Stimulated activated CD4-positive, alpha-beta T cell treated with anti-CD3 and anti-CD28 coated beads, Interleukin-1b, Interleukin-23, amount 100 ng/mL, for 4 hours (primary cell): ENCODE measurements at places on chromosomes 6 and 20.

- no peak for DNase-seq
These were observed 35.5 kb upstream of the ZNF133 start for GRCh38 chr20:18252597-18253451.

- DNase-seq: no peak
These were observed 34.6 kb downstream of the TAF8 start for GRCh38 chr6:42084889-42085288.

DNA sequence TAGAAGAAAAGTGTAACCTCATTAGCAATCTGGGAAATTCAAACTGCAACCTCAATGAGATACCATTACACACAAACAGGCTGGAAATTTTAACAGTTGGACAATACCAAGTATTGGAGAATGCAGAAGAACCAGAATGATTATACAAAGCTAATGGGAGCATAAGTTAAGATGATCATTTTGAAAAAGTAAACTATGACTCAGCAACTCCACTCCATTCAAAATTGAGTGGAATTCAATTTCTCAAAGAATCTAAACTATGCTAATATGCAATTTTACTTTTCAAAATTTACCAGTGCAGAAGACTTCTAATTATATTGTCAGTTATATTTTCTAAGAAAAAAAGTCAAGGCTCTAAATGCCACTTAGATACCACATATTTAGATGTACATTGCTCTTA is 17.2 kb downstream of the GPLD1 start:
- no peak for DNase-seq

DNA sequence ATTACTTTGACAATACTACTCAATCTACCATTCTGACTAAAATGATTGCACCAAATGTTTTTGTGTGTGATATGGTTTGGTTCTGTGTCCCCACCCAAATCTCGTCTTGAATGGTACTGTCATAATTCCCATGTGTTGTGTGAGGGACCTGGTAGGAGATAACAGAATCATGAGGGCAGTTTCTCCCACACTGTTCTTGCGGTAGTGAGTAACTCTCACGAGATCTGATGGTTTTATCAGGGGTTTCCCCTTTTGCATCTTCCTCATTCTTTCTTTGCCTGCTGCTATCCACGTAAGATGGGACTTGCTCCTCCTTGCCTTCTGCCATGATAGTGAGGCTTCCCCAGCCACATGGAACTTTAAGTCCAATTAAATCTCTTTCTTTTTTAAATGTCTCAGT is 20.8 kb downstream of the SYCP2 start:
- DNase-seq: no peak

DNA sequence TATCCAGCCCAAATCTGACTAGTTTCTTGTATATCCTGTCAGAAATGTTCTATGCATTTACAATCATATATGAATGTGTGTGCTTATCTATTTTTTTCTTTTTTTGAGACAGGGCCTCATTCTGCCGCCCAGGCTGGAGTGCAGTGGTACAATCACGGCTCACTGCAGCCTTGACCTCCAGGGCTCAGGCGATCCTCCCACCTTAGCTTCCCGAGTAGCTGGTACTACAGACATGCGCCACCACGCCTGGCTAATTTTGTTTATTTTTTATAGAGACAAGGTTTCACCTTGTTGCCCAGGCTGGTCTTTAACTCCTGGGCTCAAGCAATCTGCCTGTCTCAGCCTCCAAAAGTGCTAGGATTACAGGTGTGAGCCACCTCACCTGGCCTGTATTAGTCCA is 3.0 kb upstream of the RAB44 start:
- DNase-seq: no peak

GRCh38 chr6:100809346-100809745 is 71.8 kb downstream of the ASCC3 start:
- no peak for DNase-seq

GRCh38 chr6:61210549-61210948 is 1075.5 kb downstream of the KHDRBS2 start:
- no peak for DNase-seq

GRCh38 chr6:1536526-1537429 is 72.9 kb upstream of the FOXC1 start:
- no peak for DNase-seq

DNA sequence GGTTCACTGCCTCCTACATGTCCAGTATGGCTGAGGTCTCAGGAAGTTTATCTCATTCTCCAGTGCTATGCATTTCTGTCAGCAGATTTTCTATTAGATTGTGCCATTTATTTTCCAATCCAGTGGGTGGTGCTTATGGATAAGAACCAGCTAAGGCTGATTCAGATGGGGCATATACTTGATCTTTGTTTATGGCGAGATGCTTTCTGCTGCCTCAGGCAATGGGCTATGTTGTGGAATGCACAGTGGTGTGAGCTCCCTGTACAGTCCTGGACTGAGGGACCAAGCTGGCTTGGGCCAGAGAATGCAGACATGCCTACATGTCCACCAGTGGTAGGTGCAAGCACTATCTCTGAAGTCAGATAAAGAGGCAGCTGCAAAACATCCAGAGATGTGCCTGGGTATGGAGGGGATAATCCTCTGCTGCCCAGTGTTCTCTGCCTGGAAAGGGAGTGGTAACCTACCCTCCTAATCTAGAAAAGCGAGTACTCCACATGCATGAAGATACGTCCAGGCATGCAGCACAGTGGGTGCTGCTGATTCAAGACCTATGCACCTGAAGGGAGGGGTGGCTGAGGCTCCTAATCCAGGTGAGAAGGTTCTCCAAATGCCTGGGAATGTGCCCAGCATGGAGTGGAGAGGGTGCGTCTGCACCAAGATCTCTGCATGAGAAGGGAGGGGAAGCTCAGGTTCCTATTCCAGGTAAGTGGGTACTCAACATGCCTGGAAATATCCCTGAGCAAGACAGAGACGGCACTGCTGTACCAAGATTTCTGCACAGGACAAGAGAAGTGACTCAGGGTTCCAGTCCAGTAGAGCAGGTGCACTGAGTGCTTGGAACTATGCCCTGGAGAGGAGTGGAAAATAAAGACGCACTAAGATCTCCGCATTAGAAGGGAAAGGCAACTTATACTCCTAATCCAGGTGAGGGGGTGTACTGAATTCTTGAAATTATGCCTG is 9.4 kb downstream of the CST4 start:
- DNase-seq: no peak

GRCh38 chr20:1631309-1632151 is 11.7 kb upstream of the SIRPB1 start:
- no peak for DNase-seq

DNA sequence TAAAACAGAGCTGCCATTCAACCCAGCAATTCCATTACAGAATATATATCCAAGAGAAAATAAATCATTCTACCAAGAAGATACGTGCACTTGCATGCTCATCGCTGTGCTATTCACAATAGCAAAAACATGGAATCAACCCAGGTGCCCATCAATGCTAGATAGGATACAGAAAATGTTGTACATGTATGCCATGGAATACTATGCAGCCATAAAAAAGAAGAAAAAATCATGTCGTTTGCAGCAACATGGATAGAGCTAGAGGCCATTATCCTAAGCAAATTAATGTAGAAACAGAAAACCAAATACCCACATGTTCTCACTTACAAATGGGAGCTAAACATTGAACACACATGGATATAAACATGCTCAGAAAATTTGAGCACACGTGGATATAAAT is 633.1 kb upstream of the CITED2 start:
- DNase-seq: no peak

DNA sequence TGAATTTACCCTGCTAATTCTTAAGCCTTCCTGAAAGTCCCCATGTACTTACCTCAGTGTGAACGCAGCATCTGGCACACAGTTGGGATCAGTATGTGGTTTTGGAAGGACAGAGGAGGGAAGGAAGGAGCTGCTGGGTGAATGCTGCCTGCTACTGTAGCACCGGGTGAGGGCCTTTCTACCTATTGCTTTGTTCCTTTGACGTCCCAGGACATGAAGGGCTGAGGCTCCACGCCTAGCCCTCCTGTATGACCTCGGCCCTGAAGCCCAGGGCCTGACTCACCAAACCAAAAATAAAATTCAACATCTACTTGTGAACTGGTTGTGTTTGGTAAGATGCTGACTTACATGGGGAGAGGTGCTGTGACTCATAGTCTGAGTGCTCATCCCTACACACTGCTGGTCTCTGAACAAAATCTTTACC is 51.1 kb downstream of the ARID1B start:
- no peak for DNase-seq

GRCh38 chr20:60228255-60228654 is 270.0 kb downstream of the CDH26 start:
- no peak for DNase-seq

GRCh38 chr20:32521780-32522525 is 63.2 kb downstream of the NOL4L start:
- DNase-seq: peak; percentile 66

GRCh38 chr6:72457738-72458137 is 164.1 kb upstream of the KCNQ5 start:
- DNase-seq: no peak

GRCh38 chr20:60803335-60804055 is 448.6 kb upstream of the CDH4 start:
- DNase-seq: no peak

- no peak for DNase-seq
These were observed 23.0 kb downstream of the CARMIL1 start for GRCh38 chr6:25302151-25302550.

DNA sequence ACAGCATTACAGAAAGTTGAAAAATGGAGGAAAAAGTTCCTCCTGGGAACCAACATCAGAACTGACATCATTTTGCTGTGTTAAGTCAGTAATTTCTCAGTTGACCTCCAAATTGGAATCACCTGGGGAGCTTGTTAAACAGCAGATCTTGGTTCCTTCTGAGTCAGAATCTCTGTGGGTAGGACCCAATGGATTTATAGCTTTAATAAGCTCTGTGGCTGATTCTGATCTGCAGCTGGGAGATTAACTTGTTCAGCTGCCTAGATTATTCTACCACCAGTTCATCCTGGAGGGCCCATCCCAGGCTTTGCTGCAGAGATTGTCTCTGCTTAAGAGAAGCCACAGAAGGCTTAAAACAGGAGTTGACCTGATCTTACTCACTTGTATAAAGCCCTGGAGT is 90.7 kb upstream of the POPDC3 start:
- no peak for DNase-seq

DNA sequence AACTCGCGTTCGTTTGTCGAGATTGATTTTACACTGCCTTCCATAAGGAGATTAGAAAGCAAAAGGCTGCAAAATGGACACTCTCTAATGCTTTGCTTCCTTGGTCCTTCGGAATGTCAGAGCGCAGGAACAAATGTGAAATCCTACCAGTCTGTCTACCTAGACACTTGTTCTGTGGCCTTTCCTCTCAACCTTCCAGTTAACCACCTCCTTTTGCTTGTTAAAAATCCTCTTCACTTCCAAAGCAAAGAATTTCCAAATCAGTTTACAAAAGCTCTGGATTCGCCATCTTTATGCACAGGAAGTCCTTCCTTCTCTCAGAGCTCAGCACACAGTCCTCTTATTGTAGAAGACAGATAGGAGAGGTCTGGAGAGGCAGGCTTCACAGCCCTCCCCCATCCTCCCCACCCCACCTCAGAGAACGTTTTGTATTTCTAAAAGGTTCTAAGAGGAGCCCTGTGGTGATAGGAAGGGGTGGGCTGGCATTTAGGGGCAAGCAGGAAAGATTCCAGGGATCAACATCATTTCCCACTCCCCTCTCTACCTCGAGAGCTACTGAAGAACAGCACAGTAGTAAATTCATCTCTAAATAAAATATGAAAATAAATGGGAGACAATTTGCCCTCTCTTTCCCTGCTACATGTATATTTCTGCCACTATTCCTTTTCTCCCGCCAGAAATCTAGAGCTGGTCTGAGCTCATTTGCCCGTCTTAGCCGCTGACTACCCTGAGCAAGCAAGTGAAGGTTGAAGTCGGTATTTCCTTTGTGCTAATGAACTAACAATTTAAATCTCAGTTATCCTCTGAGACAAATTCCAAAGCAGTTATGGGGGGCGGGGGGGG is 18.9 kb downstream of the TFAP2A start:
- no peak for DNase-seq

DNA sequence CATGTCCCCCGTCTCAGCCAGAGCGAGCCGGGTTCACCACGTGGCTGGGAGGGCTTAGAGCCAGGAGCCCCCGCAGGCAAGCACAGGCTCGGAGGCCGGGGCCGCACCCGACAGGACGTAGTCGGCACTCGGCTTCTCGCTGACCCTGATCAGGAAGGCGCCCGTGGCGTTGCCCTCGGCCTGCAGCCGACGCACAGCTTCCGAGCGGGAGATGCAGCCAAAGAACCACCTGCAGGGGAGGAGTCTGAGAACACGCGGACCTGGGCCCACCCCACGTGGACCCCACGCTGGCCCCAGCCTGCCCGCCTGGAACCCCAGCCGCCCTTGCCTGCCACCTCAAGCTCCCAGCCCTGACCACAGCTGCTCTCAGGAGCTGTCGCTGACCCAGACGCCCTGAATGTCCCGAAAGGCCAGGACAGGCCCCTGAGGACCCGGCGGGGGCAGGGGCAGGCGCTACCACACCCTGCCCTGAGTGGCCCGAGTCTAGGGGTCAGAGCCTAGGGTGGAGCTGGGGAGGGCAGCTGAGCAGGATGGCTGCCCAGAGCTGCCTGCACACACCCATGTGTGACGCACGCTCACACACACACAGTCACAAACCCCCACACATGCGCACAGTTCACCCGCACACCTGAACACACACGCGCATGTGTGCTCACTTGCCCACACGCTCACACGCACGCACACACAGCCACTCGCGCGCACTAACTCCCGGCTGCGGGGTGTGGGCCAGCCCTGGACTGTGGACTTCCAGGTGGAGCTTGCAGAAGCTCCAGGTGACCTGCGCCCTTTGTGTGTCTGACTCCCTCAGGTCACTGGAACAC is 2.1 kb downstream of the PTK6 start:
- DNase-seq: no peak

DNA sequence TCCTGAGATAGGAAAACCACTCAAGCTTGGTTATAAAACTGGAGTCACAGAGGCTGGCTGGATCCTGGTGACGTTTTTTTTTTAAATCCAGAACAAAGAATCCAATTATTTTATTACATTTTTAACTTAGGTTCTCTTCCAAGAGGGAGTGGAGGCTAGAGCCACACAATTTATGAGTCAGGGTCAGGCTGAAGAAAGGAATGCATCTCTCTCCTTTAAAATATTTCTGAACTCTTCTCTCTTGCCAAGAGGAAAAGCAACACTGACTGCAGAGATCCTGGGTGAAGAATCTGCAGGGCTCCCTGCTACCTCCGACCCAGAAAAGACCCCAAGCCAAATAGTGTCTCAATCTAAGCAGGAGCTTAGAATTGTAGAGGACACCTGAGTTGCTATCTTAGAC is 88.5 kb upstream of the SSTR4 start:
- DNase-seq: no peak
